ENCODE measurements at places on chromosomes 2 and 18.

DNA sequence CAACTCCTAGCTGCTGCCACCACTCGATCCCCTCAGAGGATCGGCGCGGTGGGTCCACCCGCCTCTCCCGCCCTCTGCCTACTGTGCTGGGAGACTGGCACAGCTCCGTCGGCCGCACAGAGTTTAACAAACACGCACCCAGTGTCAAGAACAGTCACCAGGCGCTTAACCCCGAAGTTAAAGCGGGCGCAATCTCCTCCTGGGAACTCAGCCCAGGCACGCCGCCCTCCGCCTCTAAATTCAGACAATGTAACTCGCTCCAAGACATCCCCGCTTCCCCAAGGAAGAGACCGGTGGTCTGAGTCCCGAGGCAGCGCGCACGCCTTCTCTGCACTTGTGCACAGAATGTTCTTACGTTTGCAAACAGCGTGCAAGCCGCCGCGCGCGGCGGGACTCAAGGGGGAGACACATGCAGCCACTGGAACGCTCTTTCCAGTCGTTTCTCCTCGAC lies 533 bp downstream of the CXCR4 start:
- peak; percentile 60 for DNase-seq

- DNase-seq: no peak
Measured at GRCh38 chr2:120820263-120820952, 84.7 kb downstream of the GLI2 start.

- no peak for DNase-seq
Measured at GRCh38 chr2:232687382-232688160, 9.6 kb upstream of the GIGYF2 start.

GRCh38 chr18:5500158-5500939 lies 43.4 kb downstream of the EPB41L3 start:
- no peak for DNase-seq

GRCh38 chr2:88165332-88166003 lies 4.7 kb upstream of the THNSL2 start:
- DNase-seq: no peak

DNA sequence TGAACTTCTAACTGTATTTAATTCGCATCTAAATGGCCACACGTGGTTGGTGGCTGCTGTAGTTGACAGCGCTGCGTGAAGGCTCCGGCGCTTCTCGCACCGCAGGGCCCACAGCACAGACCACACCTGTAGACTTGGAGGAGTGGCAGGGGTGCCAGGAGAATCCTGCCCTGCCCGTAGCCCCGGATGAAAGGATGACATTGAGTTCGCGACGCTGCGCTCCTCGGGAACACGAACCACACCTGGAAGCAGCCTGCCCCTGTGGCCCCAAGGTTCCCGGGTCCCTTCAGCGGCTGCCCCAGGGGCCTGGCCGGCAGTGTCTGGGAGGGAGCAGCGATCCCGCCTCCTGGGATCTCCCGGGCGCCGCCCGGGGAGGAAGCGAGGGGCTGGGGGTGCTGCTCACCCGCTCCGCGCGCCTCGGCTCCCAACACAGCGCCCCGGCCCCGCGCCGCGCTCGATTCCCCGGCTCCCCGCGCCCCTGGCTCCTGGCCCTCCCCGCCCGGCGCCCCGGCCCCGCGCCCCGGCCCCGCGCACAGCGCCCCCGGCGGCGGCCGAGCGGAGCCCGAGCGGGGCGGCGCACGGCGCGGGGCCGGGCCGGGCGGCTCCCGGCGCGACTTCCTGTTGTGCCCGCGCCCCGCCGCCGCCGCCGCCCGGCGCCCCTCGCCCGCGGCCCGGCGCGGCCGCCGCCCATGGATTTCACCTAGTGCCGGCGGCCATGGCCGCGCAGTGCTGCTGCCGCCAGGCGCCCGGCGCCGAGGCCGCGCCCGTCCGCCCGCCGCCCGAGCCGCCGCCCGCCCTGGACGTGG lies at the start of gene RNPEPL1:
Gene RNPEPL1 (plus strand): TSS at position 613 of the 806 bp plus-strand sequence. CDS start 103 bp downstream, at position 716.
- DNase-seq: peak; percentile 53

DNA sequence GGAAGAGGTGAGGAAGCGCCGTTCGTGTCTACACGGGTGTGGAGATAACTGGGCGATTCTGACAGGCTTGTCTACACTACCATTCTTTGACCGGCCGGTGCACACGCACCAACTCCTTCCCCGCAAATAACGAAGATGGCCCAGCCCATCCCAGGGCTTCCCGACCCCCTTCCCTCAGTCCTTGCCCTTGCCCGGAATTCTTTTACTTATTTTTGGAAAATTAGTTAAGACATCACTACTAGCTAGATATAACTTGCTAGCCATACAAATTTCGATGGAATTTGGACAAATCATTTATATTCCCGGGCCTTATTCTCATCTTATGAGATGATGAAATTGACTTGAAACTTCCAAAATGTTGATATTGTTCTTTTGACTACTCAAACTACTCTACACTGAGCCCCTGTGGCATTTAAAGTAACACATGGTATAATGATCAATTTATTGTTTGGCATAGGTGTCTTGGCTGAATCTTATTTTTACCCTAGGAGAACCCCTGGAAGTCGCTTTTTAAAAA lies 1.3 kb downstream of the ERICH2 start:
- no peak for DNase-seq

DNA sequence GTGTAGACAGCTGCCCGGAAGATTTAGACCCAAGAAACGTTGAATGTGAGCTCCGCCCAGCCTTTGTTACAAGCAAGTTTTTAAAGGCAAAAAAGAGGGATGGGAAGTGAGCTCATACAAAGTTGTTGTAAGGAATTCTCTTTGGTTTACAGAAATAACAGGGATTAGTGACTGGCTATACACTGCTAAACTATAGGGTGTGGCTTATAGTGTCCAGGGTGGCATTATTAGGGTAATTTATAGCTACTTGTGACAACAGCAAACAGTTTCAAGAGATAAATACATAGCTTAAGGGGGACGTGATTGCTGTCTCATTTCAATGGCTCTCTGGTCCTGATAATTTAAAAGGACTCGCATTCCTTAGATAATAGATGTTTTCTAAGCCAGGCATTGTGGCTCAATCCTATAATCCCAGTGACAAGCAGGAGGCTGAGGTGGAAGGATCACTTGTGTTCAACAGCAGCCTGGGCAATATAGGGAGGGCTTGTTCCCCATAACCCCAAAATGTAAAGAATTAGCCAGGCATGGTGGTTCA lies 66.5 kb upstream of the TGIF1 start:
- DNase-seq: no peak

DNA sequence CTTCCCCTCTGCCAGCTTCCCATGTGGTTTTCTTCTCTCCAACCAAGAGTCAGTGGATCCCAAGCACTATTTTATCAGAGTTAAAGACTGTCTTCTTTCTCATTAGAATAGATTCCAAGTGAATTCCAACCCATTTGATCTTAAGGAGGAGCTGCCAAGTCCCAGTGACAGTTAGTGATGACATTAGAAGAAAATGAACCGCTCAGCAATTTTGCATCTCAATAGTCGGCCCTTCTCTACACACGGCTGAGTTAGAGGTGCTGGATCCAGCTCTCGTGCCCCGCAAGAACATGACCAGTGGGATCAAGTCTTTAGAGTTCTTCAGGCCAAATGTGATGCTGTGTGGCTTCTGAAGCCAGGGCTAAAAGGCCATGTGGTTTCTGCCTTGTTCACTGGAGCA lies 132.6 kb downstream of the SH3BP4 start:
- DNase-seq: no peak

GRCh38 chr2:45001869-45002385 lies 7.3 kb downstream of the SIX2 start:
- no peak for DNase-seq

- DNase-seq: peak; percentile 26
Measured at GRCh38 chr18:48814490-48815178, 136.1 kb downstream of the SMAD7 start.

GRCh38 chr2:112634153-112634873 lies 11.4 kb upstream of the SLC20A1 start:
- DNase-seq: no peak

GRCh38 chr18:65021021-65021420 lies 729.8 kb upstream of the CDH7 start:
- no peak for DNase-seq

Measured in NK-92 treated with Interleukin-12 subunit alpha and Interleukin-12 subunit beta, amount 100 ng/mL, for 24 hours (cell line).